Neuronal stem cell (in vitro differentiated cells): ENCODE measurements at places on chromosomes 6 and 20.

- peaks cover 7% of the 10 kb centered on the region for H3K27me3 ChIP-seq
- H3K4me1 ChIP-seq: no peaks in the 10 kb centered on the region
- no peaks in the 10 kb centered on the region for H3K36me3 ChIP-seq
- no peak overlapping the region for H3K27ac ChIP-seq
- H3K4me3 ChIP-seq: no peak overlapping the region
Measured at GRCh38 chr20:1661542-1662299, 4.1 kb upstream of the SIRPG start.

- no peak overlapping the region for H3K27ac ChIP-seq
- H3K4me1 ChIP-seq: peaks cover 6% of the 10 kb centered on the region
- DNase-seq: no peak
- H3K27me3 ChIP-seq: no peaks in the 10 kb centered on the region
- no peaks in the 10 kb centered on the region for H3K36me3 ChIP-seq
Measured at GRCh38 chr6:24228123-24228522, 102.1 kb downstream of the NRSN1 start.

DNA sequence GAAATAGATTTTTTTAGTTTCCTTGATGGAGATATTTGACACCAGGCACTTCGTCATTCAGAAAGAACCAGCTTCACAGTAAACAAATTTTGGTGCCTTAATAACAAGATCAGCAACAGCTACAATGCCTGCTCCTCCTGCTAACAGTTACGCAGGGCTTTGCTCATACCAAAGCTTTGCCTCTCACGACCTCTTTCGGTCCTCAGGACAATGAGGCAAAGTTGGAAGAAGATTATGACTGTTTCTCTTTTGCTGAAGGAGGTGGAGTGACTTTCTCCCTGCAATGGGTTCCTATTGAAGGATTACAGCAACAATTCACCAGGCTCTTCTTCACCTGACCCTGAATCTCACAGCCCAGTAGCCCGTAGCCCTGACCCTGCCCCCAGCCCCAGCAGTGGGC, 440.1 kb downstream of the PREX1 start:
- H3K27ac ChIP-seq: no peak overlapping the region
- no peak overlapping the region for H3K4me3 ChIP-seq
- H3K4me1 ChIP-seq: no peaks in the 10 kb centered on the region
- no peaks in the 10 kb centered on the region for H3K27me3 ChIP-seq
- no peaks in the 10 kb centered on the region for H3K36me3 ChIP-seq

DNA sequence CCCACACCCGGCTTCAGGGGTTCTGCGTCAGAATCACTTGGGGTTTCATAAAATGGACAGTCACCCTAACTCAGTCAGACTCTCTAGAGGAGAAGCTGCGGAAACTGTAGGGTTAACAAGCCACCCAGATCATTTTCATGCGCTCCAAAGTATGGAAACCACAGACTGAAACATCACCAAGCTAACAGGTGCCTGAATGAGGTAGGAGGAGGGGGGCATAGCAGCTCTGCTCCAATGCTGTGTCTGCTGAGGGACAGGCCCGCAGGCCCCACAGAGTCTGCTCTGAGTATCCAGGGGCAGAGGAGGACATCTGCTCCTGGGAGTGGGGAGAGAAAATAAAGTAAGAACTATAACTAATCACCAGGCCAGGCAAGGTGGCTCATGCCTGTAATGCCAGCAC, 97.1 kb upstream of the AKAP12 start:
- H3K27me3 ChIP-seq: no peaks in the 10 kb centered on the region
- no peak for DNase-seq
- no peaks in the 10 kb centered on the region for H3K36me3 ChIP-seq
- H3K4me3 ChIP-seq: no peak overlapping the region
- H3K27ac ChIP-seq: no peak overlapping the region

GRCh38 chr6:54598787-54599313, 247.7 kb upstream of the FAM83B start:
- no peak overlapping the region for H3K27ac ChIP-seq
- no peaks in the 10 kb centered on the region for H3K27me3 ChIP-seq
- no peaks in the 10 kb centered on the region for H3K36me3 ChIP-seq
- no peak overlapping the region for H3K4me3 ChIP-seq

DNA sequence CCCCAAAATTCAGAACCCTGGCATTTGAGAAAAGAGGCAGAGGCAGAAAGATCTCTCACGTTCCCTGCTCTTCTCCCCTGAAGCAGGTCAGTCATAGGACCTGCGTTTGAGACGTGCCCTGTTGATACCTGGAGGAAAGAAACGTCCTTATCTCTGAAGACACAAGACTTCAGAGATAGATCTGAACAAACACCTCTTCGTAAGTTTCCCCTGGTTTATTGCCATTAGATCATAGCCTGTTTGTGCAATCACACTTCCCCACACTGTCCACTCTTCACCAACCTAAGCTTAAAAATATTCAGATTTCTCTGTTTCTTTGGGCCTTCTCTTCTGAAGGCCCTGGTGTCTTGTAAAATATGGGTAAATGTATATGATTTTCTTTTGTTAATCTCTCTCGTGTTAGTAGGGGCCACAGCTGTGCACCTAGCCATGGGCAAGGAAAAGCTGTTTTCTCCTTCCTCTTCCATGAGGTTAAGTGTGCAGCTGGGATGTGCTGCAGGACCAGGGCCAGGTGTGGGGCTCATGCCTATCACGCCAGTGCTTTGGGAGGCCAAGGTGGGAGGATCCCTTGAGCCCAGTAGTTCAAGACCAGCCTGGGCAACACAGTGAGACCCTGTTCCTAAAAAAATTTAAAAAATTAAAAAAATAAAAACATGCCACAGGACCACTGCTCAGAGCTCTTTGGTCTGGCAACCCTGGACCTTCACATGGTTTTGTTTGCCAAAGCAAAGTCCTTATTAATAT, 4.7 kb upstream of the SLC22A2 start:
- H3K4me3 ChIP-seq: no peak overlapping the region
- peaks cover 2% of the 10 kb centered on the region for H3K4me1 ChIP-seq
- H3K36me3 ChIP-seq: no peaks in the 10 kb centered on the region
- H3K27me3 ChIP-seq: peaks cover 4% of the 10 kb centered on the region

DNA sequence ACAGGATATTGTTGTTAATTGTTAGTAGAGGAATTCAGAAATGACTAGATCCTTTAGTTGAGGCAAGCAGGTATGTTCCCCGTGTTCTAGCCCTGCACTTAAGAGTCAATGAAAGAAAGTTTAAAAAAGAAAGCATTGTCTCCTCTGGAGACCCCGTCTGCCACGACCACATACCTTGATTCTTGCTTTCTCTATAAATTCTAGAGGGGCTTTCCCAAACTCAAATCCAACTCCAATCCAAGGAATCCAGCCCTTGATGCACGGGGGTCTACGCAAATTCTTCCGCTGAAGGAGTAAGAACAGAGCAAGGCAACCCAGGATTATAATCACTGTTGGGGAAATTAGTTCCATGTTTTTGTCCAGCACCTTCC, 401 bp downstream of the CYP39A1 start:
- H3K27me3 ChIP-seq: no peaks in the 10 kb centered on the region
- H3K4me3 ChIP-seq: peak overlapping the region; percentile 77
- no peak overlapping the region for H3K27ac ChIP-seq
- no peak for DNase-seq

GRCh38 chr20:10715035-10715434, 41.2 kb upstream of the JAG1 start:
- H3K4me1 ChIP-seq: peaks cover 5% of the 10 kb centered on the region
- DNase-seq: no peak
- H3K36me3 ChIP-seq: no peaks in the 10 kb centered on the region
- H3K27me3 ChIP-seq: no peaks in the 10 kb centered on the region

DNA sequence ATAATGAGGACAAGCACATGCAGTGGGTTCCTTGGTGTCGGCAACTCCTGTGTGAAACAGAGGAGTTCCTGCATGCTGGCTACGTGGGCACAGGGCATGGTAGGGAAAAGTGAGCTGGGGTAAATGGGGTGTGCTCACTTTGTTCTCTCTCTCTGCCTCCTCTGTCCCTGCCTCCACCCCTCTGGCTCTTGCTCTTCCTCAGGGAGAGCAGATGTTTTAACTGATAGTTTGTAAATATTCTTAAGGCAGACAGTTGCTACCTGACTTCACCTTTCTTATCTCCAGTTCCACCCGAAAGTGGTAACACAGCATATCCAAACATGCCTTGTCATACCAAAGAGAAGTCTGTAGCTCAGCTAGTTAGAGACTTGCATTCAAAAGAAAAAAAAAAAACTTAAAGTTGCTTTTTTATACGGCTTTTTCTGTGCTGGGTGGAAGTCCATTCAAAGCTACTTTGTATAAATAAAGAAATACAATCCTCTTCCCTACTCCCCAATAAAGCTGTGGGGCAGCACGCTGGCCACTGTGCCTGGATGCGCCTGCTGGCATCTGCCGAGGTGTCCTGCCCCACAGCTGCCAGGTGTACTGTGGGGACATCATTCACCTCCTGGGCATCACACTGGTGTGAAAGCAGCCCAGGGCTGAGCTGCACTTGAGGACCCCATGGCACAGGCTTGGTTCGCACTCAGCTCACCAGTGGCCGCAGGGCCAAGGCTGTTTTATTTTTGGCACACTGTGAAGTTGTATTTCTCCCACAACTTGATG, 93.6 kb downstream of the FOXC1 start:
- H3K4me3 ChIP-seq: no peak overlapping the region
- no peak overlapping the region for H3K27ac ChIP-seq
- no peak for DNase-seq
- peaks cover 15% of the 10 kb centered on the region for H3K4me1 ChIP-seq
- H3K27me3 ChIP-seq: no peaks in the 10 kb centered on the region

GRCh38 chr6:147166360-147166944, 37.8 kb upstream of the STXBP5 start:
- no peak overlapping the region for H3K27ac ChIP-seq
- H3K4me1 ChIP-seq: no peaks in the 10 kb centered on the region
- no peak for DNase-seq
- H3K4me3 ChIP-seq: no peak overlapping the region
- H3K27me3 ChIP-seq: no peaks in the 10 kb centered on the region
- no peaks in the 10 kb centered on the region for H3K36me3 ChIP-seq

DNA sequence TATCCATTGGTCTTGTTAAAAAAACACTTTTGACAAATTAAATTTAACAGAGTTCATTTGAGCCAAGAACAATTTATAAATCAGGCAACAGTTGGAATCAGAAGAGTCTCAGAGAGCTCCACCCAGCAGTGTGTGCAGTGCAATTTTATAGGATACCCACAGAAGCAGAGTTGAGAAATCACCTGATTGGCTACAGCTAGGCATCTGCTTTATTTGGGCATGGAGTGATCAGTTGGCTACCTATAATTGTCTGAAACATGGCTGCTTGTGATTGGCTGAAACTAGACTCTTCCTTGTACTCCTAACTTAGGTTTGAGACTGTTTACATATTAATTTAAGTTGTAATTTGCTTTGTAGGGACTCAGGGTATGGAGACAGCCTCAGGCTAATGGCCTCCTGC, 12.0 kb downstream of the PGK2 start:
- H3K4me3 ChIP-seq: no peak overlapping the region
- no peaks in the 10 kb centered on the region for H3K27me3 ChIP-seq
- no peak for DNase-seq
- no peaks in the 10 kb centered on the region for H3K36me3 ChIP-seq
- no peaks in the 10 kb centered on the region for H3K4me1 ChIP-seq

GRCh38 chr20:34871320-34871926, 1.2 kb downstream of the GGT7 start:
- H3K27me3 ChIP-seq: no peaks in the 10 kb centered on the region
- H3K4me3 ChIP-seq: peak overlapping the region; percentile 70

GRCh38 chr6:116015561-116015960, 45.1 kb downstream of the FRK start:
- H3K36me3 ChIP-seq: no peaks in the 10 kb centered on the region
- H3K27me3 ChIP-seq: no peaks in the 10 kb centered on the region
- H3K27ac ChIP-seq: no peak overlapping the region
- no peak overlapping the region for H3K4me3 ChIP-seq
- no peaks in the 10 kb centered on the region for H3K4me1 ChIP-seq

DNA sequence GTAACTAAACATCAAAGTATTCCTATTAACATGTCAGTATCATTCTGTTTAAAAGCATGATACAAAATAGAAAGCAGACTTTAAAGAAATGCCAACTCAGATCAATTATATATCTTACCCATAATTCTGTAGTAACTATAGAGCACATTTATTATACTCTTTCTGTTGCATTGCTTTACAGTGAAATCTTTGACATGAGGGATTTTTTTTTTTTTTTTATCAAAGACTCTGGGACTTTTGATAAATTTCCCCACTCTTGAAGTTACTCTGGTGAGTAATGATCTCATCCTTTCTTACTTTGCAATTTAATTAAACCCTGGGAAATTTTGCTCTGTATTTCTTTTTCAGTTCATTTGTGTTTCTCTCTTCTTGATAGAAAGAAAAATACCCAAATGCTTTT, 17.4 kb downstream of the ADGRF4 start:
- H3K4me1 ChIP-seq: no peaks in the 10 kb centered on the region
- no peaks in the 10 kb centered on the region for H3K36me3 ChIP-seq
- no peak overlapping the region for H3K27ac ChIP-seq
- DNase-seq: no peak
- no peak overlapping the region for H3K4me3 ChIP-seq

DNA sequence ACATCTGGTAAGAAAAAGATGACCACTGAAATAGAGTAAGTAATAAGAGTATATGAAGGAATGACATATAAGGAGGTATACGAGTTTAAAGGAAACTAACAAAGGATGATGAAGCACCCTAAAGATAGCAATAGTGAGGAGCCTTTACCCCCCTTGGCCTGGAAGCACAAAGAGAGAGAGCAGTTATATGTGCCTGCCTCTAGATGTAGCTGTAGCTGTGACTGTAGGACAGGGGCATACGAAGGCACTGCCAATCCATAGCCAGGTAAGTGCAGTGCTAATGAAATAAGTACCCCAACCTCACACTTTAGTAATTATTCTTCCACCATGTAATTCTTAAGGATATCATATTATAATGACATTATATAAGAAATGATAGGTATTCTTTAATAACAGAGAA, 90.1 kb upstream of the FKBP1C start:
- no peaks in the 10 kb centered on the region for H3K4me1 ChIP-seq
- DNase-seq: no peak
- no peaks in the 10 kb centered on the region for H3K36me3 ChIP-seq

GRCh38 chr20:7113577-7114466, 346.3 kb downstream of the BMP2 start:
- peak; percentile 61 for DNase-seq
- H3K4me1 ChIP-seq: no peaks in the 10 kb centered on the region
- no peaks in the 10 kb centered on the region for H3K36me3 ChIP-seq
- no peaks in the 10 kb centered on the region for H3K27me3 ChIP-seq
- H3K4me3 ChIP-seq: no peak overlapping the region
- H3K27ac ChIP-seq: no peak overlapping the region

GRCh38 chr6:96814625-96815024, 22.7 kb downstream of the GPR63 start:
- H3K27me3 ChIP-seq: no peaks in the 10 kb centered on the region
- DNase-seq: no peak
- H3K4me3 ChIP-seq: no peak overlapping the region
- no peaks in the 10 kb centered on the region for H3K36me3 ChIP-seq
- H3K4me1 ChIP-seq: peaks cover 5% of the 10 kb centered on the region
- H3K27ac ChIP-seq: no peak overlapping the region

GRCh38 chr20:44111712-44112335, 75.2 kb downstream of the JPH2 start:
- no peak overlapping the region for H3K27ac ChIP-seq
- no peak overlapping the region for H3K4me3 ChIP-seq
- H3K36me3 ChIP-seq: no peaks in the 10 kb centered on the region
- H3K4me1 ChIP-seq: no peaks in the 10 kb centered on the region
- H3K27me3 ChIP-seq: no peaks in the 10 kb centered on the region

GRCh38 chr6:166289207-166290060, 18.8 kb downstream of the PRR18 start:
- no peaks in the 10 kb centered on the region for H3K36me3 ChIP-seq
- peaks cover 6% of the 10 kb centered on the region for H3K4me1 ChIP-seq
- H3K4me3 ChIP-seq: no peak overlapping the region
- H3K27ac ChIP-seq: no peak overlapping the region
- no peaks in the 10 kb centered on the region for H3K27me3 ChIP-seq
